Stomach (tissue), 19 donors: ENCODE measurements at places on chromosomes 2 and 18. TPM values are rescaled to one million over a fixed set of nuclear protein-coding genes. Genes with fewer than 3 reads are reported as not detected.

DNA sequence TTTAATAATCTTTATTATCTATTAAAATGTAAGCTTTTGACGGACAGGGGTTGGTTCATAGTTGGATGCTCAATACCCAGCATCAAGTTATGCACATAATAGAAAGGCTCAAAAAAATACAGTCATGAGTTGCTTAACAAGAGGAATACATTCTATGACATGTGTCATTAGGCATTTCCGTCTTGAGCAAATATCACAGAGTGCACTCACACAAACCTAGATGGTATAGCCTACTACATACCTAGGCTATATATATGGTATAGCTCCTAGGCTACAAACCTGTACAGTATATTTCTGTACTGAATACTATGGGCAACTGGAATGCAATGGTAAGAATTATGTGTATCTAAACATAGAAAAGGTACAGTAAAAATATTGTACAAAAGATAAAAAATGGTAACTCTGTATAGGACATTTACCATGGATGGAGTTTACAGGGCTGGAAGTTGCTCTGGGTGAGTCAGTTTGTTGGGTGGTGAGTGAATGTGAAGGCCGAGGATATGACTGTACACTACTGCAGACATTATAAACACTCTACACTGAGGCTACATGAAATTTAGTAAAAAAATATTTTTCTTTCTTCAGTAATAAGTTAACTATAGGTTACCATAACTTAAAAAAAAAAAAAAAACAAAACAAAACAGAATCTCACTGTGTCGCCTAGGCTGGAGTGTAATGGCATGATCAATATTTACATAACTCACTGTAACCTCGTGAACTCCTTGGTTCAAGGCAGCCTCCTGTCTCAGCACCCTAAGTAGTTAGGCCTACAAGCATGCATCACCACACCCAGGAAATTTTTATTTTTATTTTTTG lies 201.2 kb downstream of the NBAS start:
- no peak for DNase-seq

DNA sequence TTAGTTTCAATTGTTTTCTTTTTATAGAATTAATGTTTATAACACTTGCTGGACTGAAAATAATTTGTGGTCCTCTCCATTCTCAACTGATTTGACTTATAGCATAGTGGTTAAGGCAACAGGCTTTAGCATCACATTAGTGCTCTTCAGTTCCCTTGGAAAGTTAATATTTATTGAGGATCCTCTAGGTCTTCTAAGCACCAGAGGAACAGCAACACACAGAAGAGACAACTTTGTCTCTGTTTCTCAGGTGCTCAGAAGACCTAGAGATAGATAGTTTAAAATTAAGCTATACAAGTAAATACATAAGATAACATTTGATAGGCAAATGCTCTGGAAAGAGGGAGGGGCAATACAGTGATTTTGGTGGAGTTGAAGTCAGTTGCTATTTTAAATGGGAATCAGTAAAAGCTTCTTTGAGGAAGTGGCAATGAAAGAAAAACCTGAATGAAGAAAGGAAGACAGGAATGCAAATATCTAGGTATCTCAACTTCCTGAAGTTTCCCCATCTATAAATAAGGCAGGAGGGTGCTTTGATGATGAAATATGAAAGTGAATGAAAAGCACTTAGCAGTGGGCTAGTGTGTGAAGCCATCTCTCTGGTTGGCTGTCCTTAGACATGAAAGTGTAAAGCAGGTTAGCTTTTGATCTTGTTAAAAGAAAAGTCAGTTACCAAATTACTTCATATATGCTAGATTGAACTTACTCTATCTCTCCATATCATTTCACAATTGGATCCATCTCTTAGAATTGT lies 7.9 kb downstream of the NEUROD1 start:
- DNase-seq, result no peak

- DNase-seq, result no peak
These were observed 38.7 kb downstream of the ABI2 start for GRCh38 chr2:203366639-203367466.

DNA sequence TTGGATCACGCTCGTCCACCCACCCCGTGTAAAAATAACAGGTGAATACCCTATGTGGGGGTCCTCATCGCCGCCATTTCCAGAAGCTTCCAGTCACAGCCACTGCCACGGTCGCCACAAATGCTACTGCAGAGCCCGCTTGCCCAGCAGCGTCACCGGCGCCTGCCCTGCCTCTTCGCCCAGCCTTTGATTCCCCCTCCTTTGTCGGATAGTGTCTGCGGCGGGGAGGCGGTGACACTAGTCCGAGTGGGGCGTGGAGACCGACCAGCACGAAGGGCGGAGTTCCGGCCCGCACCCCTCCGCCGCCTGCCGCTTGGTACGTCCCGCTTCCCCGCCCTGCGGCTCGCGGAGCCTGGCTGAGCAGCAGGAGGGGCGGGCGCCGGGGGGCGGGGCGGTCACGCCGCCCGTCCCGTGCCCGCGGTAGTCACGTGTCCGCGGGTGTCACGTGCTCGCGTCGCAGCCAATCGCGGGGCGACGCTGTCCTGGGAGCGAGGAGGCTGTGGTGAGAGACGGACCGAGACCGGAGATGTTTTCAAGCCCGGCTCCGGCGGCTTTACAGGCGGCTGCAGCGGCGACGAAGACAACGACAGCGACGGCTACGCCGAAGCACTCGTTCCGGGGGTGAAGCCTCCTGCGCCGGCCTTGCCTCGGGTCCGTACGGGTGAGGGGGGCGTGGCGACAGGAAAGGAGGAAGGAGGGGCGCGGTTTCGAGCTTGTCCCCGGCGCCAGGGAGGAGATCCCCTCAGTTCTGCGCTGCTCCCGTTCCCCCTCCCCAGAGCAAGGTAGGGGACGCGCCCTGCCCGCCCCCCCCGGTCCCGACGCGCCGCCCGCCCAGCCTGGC lies at the start of gene ANKRD12:
Gene ANKRD12, plus strand, starts transcription at position 467 of the 841 bp plus-strand sequence. CDS start 45,652 bp downstream, outside the sequence.
- DNase-seq, result peak; percentile 99

DNA sequence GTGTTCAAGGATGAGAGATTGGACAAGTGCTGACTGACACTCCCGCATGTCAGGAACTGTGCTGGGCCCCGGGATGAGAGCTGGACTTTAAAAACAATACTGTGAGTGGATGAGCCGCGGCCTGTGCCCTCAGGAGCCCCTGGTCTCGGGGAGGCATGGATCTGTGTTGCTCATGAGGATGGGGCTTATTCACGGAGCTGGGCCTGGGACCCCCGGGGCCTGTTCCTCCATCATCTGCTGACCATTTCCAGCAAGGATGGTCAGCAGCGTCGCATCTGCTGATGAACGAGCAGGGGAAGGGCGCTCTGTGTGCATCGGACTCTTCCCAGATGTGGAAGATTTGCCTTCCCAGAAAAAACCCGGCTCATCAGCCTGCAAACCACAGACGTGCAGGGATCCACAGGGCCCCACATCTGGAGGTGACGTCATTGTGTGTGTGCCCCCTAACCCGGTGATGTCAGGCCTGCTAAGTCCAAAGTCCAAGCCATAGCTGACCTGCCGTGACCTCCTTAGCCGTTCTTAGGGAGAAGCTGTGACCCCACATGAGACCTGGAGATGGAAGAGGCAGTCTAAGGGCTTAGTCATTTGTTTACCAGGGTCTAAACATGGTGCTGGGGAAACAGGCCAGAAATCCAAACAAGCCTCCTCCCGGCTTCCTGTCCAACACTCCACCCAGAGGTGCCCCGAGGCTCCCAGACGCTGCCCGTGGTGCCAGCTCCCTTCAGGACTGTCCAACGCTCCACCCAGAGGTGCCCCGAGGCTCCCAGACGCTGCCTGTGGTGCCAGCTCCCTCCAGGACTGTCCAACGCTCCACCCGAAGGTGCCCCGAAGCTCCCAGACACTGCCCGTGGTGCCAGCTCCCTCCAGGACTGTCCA lies 143.9 kb downstream of the PXDN start:
- DNase-seq, result peak; percentile 44

- DNase-seq, result no peak
These were observed 20.6 kb upstream of the TMEFF2 start for GRCh38 chr2:192215096-192215877.

DNA sequence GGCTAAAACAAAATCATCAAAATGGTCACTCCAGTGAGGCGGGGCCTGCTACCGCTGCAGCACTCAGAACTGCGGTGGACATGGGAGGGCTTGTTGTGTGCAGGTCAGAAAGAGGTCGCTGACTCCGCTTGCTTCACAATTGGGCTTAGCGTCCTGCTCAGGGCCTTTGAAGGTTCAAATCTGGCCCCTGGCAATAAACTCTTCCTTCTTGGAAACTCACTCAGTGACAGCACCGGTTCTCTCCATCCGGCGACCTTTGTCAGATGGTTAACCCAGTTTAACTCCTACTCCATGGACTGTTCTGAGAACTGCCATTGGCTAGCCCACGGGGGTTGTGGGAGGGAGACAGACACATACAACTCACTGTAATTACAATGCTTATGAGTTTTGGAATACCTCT lies 29.0 kb upstream of the LAPTM4A start:
- no peak for DNase-seq

DNA sequence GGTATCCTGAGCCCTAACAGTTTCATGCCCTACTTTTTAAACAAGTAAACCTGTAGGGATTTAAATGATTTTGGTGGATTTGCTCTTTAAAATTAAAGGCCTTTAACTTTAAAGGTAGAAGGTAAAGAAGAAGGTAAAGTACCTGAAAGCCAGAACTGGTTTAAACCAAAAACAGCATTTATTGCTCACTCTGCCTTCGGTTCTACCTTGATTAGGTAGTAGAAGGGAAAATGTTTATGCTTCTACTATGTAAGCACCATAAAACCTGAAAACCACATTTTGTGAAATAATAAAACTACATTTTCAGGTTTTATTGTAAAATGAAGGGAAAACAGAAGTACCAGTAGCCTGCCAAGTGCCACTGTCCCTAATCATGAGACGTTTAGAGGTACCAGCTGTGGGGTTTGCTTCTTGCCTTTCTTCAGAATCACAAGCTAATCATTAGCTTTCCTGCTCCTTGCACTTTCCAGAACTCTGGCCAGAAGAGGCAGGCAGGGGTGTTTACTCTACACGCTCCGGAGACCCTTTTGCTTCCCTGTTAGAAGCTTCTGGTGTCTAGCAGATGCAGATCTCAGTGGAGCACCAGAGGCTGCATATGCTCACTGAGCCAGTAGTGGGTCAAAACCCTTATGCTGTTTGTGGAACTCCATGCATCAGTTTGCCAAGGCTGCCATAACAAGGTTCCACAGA lies 33.3 kb downstream of the RPIA start:
- DNase-seq, result no peak

Gene GREB1L
- 0.43 TPM for total RNA-seq

Gene CDH20
- 0.43 TPM for total RNA-seq

Gene BCL11A
- total RNA-seq, result 18.0 TPM

DNA sequence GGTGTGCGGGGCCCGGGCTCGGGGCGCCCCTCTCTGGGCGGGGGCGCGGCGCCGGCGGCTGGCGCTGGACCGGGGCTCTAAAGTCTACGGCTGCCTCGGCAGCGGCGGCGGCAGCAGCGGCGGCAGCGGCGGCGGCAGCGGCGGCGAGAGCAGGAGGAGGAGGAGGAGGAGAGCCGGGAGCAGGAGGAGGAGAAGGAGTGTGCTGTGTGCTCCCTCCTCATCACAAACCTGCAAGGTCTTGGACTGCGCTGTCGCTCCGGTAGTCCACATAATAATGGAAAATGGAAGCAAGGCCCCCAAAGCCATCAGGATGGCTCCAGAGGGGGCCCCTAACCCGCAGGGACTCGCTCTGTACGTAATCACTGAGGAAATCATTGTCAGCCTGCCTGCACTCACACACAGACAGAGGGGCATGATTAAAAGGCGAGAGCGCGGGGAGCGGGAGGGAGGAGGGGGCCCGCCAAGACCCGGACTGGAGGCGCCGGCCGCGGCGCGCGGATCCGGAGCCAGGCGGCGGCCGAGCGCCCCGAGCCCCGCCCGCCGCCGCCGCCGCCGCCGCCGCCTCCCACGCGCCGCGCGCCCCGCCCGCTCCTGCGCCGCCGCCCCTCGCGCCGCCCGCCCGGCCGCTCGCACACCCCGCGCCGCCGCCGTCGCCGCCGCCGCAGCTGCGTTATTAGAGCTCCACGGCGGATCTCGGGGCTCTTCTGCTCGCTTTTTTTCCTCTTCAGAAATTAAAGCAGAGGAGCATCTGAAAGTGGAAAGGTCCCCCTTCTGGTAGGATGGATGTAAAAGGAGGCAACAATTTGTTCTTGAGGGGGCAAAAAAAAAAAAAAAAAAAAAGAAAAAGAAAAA lies at the start of gene ZNF521:
Gene ZNF521, minus strand, starts transcription at position 390 of the 852 bp plus-strand sequence. CDS start 1,220 bp downstream, outside the sequence.
- DNase-seq, result peak; percentile 70

Gene SLC5A7
- total RNA-seq, result 7.0 TPM

DNA sequence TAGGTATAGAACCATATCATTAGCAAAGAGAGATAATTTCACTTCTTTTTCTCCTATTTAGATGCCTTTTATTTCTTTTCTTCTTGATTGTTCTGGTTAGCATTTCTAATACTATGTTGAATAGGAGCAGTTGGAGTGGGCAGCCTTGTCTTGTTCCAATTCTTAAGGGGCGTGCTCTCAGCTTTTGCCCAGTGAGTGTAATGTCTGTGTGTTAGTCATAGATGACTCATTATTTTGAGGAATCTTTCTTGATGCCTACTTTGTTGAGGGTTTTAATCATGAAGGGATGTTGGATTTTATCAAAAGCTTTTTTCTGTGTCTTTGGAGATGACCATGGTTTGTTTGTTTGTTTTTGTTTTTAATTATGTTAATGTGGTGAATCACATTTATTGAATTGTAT lies 1453.1 kb upstream of the SLC39A10 start:
- no peak for DNase-seq

Gene SKOR2
- total RNA-seq, result not detected

- peak; percentile 54 for DNase-seq
These were observed 902 bp downstream of the SS18 start for GRCh38 chr18:26089293-26090129.

- DNase-seq, result no peak
These were observed 19.6 kb upstream of the SULT1C3 start for GRCh38 chr2:108220191-108220590.

DNA sequence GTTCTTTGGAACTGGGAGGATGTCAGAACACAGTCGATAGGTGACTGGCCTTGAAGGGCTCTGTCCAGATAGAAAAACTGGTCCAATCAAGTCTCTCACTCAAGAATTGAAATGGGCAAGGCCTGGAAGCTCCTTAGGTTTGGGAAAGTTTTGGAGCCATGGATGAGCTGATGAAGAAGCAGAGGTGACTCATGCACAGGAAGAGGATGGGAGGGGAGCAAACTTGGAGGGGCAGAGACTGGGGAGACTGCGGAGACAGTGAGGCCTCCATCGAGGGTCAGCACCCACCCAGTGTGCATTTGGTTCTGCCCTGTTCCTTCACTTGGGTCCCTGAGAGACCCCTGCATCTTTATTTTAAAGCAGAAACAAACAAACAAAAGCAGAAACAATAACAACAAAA lies 41.1 kb downstream of the SOWAHC start:
- DNase-seq, result no peak

- no peak for DNase-seq
These were observed 71.2 kb upstream of the CNTNAP5 start for GRCh38 chr2:123953846-123954245.

DNA sequence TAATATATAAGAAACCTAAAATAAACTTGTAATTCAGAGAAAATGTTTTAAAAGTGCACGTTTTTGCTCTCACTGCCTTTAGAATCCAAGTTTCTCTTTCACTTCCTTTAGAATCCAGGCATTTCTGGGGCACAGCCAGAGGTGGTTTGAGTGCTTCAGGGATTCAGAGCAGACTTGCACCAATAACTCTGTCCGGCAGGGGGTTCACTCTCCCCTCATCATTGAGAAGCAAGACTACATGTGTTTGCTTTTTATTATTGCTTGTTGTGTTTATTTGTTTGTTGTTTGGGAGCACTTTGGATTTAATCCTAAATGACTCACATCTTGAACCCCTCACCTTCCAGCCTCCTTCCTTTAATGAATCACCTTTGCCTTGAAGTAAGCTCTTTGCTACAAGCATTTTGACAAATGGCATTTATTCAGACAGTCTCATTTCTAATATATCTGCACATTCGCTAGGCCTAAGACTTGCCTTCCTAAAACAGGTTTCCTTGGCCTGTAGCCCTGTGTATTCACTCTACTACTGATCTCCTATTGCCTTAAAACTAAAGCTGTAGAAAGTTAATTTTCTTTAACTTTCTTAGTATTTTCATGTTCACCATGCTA lies 233.5 kb upstream of the ATP5MC3 start:
- peak; percentile 27 for DNase-seq
